ENCODE measurements at places on chromosomes 1 and 21.
A peak's percentile ranks its signal among the peaks of the same experiment; 100 is the strongest.

GRCh38 chr1:205706601-205707502 lies 26.5 kb upstream of the SLC45A3 start:
- no peak for ATAC-seq

DNA sequence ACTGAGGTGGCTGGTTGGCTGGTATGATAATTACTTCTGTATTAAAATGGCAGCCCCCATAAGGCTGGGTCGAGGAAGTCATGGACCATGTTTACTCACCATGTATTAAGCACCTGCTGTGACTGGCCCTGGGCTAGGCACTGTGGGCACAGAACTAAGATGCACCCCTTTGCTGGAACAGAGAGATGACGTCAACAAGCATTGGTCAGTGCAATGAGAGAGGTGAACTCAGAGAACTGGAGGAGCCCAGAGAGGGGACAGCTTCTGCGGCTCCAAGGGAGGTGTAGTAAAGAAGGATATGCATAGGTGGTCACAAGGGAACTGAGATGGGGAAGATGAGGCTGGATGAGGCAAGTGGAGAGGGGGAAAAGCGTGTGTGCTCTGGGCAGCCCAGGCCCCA lies 88.7 kb downstream of the KAZN start:
- ATAC-seq, result no peak

DNA sequence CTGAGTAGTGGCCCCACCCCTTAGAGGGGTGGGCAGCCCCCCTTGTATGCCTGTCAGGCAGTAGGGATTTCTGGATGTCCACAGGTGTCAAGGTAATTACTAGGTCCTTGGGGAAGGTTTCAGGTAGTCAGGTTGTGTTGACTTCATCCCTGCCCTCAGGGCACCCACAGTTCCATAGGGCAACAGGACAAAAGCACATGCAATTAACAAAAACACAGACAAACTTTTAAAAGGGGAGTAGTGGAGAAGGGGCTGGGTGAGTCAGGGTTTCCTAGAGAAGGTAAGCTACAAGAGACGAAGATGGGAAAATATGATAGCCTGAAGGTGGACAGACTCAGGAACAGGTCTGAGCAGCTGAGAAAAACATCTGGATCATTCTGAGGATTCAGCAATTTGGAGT lies 14.1 kb downstream of the KRTCAP2 start:
- ATAC-seq, result no peak

DNA sequence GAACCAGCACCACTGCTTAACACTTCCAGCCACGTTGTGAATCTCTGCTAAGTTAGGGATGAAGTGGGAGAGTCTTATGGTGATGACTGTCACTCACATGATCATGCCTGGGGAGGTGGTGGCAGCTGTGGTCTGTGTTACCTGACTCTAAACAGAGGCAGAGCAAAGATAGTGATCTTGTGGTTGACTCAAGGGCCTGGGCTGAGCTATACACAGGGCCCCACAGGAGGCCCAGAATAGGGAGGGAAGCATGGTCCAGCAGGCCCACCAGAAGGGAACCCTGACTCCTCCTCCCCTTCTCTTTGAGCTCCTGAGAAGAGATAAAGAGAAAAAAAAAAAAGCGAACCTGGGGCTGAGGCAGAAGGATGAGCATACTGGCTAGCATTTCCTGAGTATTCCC lies 55.0 kb downstream of the PLXNA2 start:
- no peak for ATAC-seq

GRCh38 chr21:39079617-39080016 lies 103.6 kb downstream of the PSMG1 start:
- ATAC-seq, result no peak

DNA sequence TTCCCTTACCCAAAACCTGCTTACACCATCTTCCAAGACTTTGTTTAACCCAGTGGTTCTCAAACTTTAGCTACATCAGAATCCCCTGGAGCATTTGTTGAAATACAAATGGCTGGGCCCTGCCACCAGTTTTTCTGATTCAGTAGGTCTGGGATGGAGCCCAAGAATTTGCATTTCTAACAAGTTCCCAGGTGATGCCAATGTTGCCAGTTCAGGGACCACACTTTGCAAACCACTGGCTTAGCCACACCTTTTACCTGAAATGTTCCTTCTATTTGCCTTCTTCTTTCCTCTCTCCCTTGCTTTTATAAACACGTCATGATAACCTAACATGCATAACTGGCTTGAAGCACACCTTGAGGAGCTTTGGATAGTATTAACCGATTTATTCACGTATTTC lies 16.1 kb upstream of the FCAMR start:
- ATAC-seq, result no peak

- ATAC-seq, result no peak
These were observed 111.8 kb downstream of the FGGY start for GRCh38 chr1:59408608-59409240.

- ATAC-seq, result peak; percentile 91
These were observed 64.9 kb downstream of the TMEM53 start for GRCh38 chr1:44609412-44609767.

- peak; percentile 57 for ATAC-seq
These were observed 43.4 kb downstream of the PARP1 start for GRCh38 chr1:226364514-226364899.

DNA sequence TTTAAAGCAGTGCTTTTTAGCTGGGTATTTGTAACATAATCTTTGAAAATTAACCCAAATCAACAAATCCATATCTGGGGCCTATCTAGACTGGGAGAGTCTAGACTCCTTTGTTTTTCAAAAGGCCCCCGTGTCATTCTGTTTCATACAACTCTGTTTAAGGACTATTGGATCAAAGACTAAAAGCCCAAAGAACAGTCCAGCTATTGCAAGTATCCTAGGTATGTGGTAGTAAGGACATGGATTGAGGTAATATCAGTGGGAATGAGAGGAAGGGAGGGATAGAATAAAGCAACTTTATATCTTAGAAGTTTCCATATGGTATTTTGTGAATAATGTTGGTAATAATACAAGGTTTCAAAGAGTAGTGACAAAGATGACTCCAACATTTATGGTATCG lies 18.2 kb downstream of the KIF1B start:
- no peak for ATAC-seq

Measured in SK-N-SH treated with all-trans-retinoic acid at 6 μM for 48 hours (cell line).